Lower leg skin (tissue), 4 donors: ENCODE measurements at places on chromosomes 1 and 21.

GRCh38 chr1:40143891-40144575, 17.2 kb upstream of the RLF start:
- DNase-seq, result no peak

DNA sequence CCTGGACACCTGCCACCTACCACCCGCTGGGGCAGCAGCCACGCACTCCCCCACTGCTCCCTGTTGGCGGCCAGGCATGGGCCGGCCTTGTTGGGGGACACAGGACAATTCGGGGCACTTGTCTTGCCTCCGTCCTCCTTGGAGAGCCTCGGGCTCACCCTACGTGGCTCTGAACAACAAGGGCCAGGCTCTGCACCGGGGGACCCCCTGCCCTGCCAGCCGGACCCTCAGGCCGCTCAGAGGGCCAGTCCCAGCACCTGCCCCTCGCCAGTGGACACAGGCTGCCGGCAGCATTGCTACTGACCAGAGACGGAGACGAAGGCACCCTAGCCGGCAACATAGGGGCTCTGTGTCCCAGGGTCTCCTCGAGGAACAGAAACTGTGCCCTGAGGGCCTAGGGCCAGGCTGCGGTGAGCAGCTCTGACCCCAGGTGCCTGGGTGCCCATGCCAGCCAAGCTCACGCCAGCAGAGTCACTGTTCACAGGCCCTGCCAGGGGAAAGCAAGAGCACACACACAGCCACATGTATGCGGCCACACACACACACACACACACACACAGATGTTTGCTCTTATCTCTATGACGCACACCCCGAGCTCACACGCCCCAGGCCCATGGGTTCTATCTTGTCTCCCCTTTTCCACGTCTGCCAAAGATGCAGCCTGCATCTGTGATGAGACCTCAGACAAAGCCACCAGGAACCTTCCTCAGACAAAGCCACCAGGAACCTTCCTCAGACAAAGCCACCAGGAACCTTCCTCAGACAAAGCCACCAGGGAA, 45.9 kb downstream of the MORN1 start:
- DNase-seq, result peak; percentile 81

DNA sequence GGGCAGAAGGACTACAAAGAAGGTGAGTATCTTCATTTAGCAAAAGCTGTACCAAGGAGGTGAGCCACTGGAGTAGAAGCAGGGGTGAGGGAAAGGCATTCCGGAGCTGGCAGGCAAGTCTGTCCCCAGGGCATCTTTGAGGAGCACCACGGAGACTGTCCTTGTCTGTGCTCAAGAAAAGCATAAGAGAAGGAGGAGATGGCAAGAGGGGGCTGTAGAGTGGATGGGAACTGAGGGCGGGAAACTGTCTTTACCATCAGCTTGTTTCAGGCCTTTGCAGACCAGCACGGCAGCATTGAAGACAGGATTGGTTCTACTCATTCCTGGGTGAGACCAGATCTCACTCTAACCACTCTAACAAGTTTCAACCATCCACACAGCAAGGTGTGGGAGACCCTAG, 355.8 kb downstream of the AJAP1 start:
- no peak for DNase-seq

- no peak for DNase-seq
These were observed 103.9 kb upstream of the EDN2 start for GRCh38 chr1:41588334-41588875.

GRCh38 chr1:52102336-52103013, 39.4 kb upstream of the ZFYVE9 start:
- no peak for DNase-seq
